ENCODE measurements at places on chromosomes 7 and 10.

GRCh38 chr10:80600256-80600655 lies 62.6 kb downstream of the SH2D4B start:
- no peak for DNase-seq

DNA sequence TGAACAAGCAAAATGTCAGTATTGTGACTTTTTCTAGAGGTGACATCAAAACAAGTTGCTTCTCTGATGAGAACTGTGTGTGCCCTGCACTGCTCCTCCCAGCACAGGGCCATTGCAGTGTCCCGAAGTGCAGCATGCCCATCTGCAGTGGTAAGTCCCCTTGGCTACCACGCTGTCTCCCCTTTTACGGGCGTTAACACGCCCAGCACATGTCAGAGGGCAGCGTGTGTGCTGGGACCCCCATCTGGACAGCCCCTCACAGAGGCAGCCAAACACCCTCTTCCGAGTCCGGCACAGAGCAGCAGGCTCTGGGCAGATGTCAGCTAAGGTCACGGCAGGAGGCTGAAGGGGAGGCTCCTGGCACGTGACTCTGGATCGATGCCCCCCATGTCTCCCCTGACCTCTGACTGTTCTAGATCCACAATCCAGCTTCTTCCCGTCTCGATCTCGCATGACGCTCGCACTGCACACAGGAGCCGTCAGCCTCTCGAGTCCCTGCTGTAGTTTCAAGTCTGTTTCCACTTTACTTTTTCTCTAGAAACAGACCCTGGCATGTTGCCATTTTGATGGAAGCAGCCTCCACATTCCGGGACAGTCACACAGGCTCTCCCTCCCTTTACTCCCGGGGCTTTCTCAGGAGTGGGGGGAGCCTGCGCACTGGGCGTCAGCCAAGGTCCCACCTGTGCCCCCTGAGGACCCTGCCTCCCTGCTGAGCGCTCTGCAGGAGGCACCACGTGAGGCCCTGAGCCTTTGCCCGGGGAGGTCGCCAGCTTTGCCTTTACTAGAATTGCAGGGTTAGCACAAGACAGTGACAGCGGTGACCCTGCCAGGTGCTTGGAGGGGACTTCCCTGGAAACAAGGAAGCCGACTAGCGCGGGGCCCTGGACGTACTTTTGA lies 133.8 kb downstream of the TCERG1L start:
- no peak for DNase-seq

DNA sequence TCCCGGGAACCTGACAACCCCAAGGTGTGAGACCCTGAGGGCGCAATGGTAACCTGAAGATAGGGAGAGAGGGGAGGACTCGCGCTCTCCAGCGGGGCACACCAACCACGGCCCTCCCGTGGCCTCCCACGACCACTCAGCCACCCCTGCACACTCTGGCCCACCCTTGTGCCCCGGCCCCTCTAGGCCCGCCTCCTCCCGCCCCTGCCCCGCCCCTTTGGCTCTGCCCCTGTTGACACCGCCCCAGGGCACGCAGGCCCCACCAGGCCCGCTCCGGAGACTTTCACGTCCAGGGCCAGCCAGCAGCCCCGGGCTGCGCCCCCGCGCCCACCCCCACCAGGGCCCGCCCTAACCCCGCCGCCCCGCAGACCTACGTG lies 10.9 kb downstream of the ATG9B start:
- DNase-seq: no peak

- no peak for DNase-seq
Measured at GRCh38 chr10:14995964-14996565, 36.9 kb downstream of the MEIG1 start.

DNA sequence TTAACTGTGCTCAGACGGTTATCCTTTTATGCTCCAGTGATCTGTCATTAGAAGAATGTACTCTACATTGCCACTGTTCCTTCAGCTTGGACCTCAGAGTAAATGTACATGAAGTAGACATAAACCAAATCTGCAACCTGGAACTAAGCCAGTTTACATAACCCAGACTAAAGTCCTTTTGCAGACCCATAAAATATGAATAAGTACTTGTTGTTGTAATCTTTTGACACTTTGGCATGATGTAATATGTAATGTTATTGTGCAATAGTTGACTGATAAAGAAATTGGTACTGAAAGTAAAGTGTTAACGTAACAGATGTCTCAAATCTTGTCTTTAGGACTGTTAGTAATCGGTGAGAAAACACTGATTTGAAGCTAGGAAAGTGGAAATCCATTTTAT lies 115.8 kb upstream of the SORCS1 start:
- DNase-seq: no peak

- DNase-seq: no peak
Measured at GRCh38 chr7:142383841-142384492, 126.1 kb upstream of the PRSS58 start.

DNA sequence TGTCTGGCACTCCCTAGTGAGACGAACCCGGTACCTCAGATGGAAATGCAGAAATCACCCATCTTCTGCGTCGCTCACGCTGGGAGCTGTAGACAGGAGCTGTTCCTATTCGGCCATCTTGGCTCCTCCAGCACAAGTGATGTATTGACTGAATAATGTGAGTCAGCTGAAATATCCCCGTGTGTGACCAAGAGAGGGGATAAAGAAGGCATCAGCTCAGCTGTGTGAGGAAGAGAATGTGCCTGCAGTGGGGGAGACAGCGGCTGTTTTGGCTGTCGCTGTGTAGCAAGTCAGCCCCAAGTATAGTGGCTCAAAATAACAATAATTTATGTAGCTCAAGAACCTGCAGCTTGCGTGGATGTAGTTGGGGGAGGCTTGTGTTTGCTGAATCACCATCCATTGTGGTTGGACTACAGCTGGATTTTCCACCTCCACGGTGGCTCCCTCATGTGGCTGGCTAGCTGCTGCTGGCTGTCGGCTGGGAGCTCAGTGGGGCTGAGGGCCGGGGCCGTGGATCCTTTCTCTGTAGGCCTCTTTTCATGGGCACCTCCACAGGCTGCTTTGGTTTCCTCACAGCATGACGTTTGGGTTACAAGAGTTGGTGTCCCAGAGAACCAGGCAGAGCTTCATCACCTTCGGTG lies 434.5 kb downstream of the CCSER2 start:
- DNase-seq: no peak

DNA sequence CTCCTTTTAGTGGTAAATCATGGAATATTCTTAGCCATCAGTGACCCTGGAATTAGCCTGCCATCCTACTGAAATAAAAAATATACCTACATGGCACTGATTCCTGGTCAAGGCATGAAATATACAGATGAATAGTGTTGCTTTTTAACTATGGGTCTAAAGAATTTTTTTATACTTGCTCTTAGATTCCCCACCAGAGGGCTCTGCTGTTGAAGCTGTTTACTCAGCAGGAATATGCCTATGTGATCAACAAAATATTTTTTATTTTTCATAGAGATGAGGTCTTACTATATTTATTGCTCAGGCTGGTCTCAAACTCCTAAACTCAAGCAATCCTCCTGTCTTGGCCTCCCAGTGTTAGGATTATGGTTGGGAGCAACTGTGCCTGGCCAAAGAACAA lies 13.5 kb downstream of the ZC3HC1 start:
- no peak for DNase-seq

- no peak for DNase-seq
Measured at GRCh38 chr10:83140811-83141210, 998.5 kb upstream of the GHITM start.

DNA sequence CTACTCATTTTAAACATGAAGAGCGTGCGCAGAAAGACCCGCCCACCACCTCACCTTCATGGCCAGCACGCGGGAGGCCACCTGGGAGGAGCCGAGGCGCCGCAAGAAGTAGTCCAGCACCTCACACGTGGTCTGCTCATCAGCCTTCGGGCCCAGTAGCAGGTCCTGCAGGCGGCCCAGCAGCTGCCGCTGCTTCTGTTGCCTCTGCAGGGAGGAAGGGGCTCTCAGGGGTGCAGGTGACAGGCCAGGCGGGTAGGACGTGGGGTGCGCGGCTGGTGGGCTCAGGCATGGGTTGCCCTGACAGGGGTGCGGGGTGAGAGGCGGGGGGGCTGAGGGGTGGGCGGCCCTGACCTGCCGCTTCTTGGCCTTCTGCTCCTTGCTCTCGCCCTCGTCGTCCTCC lies 17.6 kb downstream of the INTS1 start:
- DNase-seq: no peak

GRCh38 chr10:73922007-73922863 lies 11.3 kb downstream of the PLAU start:
- no peak for DNase-seq

GRCh38 chr7:142646386-142647140 lies 102.7 kb upstream of the PRSS1 start:
- DNase-seq: no peak

GRCh38 chr10:105872665-105873064 lies 1231.6 kb downstream of the SORCS3 start:
- DNase-seq: no peak

DNA sequence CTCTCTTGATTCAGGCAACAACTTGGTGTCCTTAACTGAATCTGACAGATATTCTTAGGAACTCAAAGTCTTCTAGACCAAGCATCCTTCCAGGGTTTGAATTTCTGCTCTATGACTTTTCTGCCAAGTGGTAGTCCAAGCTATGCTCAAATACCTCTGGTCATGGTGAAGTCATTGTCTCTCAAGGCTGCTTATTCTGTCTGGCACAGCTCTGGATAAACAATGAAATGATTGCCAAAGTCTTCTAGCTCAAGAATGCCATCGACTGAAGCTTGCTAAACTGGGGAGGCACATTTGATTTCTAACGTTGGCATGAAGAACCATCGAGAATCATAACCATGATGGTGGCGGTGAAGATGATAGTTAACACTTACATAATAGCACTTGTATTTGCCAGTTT lies 116.2 kb upstream of the MKX start:
- DNase-seq: no peak

DNA sequence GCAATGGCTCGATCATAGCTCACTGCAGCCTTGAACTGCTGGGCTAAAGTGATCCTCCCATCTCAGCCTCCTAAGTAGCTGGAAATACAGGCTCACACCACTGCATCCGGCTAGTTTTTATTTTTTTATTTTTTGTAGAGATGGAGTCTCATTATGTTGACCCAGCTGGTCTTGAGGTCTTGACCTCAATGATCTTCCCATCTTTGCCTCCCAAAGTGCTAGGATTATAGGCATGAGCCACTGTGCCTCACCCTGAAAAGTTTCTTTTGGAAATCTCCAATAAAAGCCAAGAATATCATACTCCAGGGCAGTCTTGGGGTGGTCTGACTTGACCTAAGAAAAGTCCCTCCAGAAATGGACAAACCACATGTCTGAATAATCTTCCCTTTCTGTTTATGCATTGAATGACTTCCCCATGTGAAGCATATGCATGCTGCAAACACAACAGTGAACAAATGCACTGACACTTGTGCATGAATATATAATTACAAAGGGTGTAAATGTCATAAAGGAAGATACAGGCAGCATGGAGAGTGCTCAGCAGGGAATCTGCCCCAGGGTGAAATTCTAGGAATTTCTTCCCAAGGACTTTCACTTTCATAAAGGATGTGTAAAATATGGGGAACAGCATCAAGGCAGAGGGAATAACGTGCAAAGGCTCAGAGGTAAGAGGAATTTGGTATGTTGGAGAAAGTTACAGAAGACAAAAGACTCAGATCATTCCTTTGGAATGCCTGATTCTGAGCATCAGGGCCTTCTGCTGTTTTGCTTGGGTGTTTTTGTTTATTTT lies 142.4 kb upstream of the LYZL1 start:
- no peak for DNase-seq

DNA sequence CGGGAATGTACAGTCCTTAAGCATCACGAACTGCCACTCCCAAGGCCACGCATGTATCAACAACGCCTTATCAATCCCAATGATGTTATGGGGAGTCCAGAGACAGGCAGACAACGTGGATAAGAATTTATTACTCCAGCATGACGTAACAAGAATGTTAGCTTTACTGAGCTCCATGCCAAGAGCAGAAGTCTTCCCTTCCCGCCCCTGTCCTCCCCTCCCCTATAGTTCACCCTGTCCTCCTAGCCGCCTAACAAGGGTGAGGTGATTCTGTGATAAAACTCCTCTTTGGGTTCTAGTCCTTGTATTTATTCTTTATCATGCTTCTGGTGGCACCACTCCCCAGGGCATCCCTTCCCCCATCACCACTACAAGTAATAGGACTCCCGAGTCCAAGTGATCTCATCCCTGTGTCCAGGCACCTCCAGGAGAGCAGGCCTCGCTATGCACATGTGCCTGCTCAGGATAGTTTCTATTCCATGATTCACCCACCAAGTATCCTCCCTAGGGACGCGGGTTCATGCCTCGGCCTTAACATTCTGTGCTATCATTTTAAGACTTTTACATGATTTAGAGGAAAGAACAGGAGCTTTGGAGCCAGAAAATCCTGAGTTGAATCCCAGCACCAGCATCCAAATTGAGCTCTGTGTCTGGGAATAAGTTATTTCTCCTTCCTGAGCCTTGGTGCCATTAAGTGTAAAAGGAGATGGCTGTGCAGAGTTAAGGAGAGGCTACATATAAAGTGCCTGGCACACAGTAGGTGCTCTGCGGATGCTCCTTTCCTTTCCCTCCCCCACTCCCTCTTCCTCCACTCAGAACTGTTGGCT lies 15.4 kb downstream of the GSDME start:
- no peak for DNase-seq

GRCh38 chr7:86647385-86648094 lies 3.8 kb downstream of the GRM3 start:
- DNase-seq: no peak

DNA sequence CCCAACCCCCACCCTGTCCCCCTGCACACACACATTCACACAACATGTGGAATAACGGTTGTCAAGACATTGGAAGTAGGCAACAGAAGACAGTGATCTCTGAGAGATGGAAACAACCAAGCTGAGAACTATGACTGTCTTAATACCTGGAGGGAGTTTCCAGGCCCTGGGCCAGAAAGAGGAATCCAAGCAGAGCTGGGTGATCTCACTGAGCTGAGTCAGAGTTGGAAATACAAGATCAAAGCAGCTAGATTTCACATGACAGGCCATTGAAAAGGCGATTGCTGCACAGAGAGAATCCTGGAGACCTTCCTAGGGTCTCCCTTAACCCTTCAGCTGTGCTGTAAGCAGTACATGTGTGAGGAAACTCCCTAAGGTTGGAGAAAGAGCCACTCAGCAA lies 165.8 kb upstream of the PRSS1 start:
- DNase-seq: no peak

- peak; percentile 4 for DNase-seq
Measured at GRCh38 chr10:63922468-63923284, 401.5 kb downstream of the REEP3 start.

GRCh38 chr7:130091999-130092398 lies 21.7 kb downstream of the KLHDC10 start:
- no peak for DNase-seq

DNA sequence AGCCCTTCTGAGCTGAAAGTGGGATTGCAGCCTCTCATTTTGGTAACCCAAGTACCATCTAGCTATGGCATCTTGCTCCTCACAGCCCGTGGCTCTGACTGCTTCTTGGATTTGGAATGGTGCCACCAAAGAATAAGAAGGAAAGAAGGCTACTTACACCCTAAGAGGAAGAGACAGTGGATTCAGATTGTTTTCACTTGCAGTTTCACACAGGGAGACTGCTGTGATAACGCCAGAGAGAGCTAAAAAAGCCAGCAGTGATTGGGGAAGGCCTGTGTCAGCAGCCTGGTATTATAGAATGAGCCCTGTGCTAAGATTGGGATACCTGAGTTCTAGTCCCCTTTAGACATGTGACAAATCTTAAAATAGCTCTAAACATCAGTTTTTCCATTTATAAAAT lies 3.6 kb upstream of the LRRC4 start:
- DNase-seq: no peak

GRCh38 chr10:24569828-24570657 lies 153.6 kb downstream of the ARHGAP21 start:
- no peak for DNase-seq

GRCh38 chr10:35394411-35394851 lies 58.1 kb downstream of the CCNY start:
- DNase-seq: no peak

- DNase-seq: no peak
Measured at GRCh38 chr7:2237109-2237602, 4.4 kb upstream of the MAD1L1 start.

Measured in NCI-H1417 treated with DMSO at 0.1 percent for 48 hours (cell line).